SJSA1 (cell line): ENCODE measurements at places on chromosomes 16 and 17. TPM values are rescaled to one million over a fixed set of nuclear protein-coding genes. Genes with fewer than 3 reads are reported as not detected.

The CDH1 gene
- 0.03 and 0.06 TPM in 2 replicates for total RNA-seq

- no peak for DNase-seq
Observed at GRCh38 chr16:70664325-70665112, 18.2 kb downstream of the IL34 start.

The TBC1D3K gene
- total RNA-seq = not detected in 2 replicates

DNA sequence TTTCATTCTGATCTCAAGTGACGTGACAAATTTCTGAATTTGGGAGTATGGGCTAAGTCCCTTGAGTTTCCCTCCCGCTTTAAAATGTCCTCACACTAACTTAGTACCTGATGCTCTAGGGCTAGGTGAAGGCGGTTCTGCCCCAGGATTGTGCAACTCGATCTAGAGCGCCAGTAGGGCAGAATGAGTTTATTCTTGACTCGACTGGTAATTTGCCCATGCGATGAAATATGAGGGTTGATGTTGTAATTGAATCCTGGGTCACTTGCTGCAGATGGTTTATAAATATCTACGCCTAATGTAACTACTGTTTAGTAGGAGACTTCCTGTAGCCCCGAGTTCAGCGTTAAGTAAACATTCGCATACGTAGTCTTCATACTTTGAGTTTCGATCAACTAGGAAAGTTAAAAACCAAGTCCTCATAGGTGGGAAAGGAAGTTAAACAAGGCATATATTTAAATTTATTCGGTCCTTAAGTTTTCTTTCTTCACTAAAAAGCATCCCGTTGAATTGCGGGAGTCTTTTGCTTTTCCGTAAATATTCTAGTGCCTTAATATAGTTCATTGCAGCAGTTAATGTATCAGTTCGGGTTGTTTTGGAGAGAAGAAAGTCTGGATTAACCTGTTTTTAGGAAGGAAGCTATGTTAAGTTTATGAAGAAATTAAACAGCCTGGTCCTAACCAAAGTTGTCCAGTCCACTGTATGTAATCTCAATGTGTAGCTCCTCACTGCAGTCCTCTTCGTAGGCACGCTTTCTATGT, 1.6 kb downstream of the CTCF start:
- no peak for DNase-seq

DNA sequence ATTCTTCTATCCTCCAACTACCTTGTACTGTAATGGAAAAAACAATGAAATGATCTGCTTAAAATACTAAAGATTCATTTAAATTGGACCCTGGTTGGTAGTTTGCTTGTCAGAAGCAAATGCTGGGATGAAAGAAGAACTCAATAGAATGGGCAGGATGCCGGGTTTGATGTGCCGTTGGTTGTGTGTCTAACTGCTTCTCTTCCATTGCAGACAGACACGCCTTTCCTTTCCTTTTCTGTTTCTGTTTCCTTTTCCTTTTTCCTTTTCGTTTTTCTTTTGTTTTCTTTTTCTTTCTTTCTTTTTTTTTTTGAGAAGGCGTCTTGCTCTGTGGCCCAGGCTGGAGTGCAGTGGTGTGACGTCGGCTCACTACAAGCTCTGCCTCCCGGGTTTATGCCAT, 64.6 kb downstream of the PLCG2 start:
- no peak for DNase-seq

DNA sequence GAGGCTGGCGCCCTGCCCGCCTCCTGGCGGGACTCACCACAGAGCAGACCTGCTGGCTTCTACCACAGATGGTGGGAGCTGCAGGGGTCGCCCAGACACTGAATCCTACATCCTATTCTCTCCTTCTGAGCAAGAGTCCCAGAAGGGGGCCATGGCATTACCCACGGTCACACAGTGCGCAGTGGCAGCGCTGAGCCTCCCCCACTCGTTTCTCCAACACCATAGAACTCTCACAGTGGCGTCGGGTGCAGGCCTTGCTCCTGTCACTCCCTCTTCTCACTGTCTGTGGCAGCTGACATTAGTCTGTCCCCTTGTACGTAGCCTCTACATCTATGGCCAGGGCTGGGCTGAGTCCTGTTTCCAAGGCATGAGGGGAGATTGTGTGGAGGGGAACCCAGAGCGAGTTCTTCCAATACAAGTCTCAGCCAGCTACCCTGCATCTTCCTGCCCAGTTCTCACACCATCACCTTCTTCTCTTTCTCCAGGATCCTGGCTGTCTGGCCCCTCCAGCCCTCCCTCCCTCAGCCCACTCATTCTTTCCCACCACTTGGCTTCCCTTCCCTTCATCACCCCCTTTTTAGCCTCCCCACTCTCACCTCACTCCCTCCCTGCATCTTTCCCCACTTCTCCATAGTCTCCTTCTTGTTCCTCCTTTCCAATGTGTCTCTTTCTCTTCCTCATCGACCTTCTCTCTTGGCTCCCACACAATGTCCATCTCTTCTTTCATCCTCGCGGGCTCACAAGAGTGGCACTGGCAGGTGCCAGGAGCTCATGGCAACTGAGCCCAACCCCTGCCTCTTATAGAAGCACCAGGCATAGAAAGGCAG, 5.9 kb downstream of the UBTF start:
- no peak for DNase-seq

- DNase-seq = no peak
Observed at GRCh38 chr17:49157784-49158183, 25.2 kb downstream of the B4GALNT2 start.

The CRYM gene
- total RNA-seq = not detected in 2 replicates

DNA sequence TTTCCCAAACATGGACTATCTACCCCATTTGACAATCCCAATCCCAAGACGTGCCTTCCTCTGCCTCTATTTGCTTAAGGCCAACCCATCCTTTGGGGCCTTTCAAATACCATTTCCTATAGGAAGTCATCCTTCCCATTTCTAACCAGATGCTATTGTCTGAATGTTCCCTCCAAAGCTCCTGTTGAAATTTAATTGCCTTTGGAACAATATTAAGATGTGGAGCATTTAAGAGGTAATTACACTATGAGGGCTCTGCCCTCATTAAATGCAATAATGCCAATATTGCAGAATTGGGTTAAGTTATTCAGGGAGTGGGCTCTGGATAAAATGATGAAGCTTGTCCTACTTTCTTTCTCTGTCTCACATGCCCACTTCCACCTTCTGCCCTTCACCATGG, 125.4 kb downstream of the ASIC2 start:
- DNase-seq = no peak

DNA sequence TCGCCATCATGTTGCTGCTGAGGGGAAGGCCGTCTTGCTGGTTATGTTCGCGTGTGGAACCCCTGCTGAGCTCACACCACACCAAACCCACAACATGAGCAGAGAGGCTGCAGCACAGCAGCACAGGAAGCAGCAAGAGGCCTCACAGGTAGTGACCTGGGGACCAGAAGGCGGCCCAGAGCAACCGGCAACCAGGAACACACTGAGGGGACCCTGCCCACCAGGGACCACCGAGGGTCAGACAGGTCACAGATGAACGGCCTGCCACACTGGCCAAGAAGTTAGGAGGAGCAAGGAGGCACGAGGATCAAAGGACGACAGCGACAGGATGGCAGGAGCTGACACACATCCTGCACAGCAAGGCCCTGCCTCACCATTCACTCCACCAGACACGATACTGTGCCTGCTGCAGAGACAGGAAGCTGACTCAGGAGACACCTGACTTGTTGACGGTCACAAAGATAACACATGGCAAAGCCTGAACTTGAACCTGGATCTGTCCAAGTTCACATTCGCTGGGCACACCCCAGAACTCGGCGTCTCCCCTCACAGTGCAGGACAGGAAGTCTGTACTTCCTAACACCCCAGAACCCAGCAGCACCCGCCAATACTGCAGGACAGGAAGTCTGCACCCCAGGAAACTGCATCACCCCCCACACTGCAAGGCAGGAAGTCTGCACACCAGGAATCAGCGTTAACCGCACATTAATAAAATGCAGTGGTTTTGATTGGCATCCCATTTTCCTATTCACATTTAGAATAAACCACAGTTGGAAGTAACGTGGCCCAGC, 98.5 kb downstream of the ZNF778 start:
- peak; percentile 72 for DNase-seq

The NPW gene
- total RNA-seq = not detected in 2 replicates

DNA sequence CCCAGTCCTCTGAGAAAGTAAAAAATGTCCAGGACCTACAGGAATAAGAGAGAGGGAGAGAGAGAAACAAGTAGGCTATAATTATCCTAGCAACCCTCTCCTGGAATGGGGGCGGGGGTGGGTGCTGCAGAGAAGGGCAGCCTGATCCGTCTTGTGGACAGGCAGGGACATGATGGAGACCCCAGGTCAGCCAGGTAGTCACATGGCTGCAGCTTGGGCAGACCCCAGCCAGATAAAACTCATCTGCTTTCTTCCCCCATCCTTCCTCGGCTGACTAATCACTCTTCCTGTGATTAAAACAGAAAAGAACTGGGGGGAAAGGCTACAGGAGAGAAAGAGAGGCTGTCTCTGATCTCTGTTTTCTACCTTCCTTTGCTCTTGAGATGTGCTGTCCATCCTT, 32.6 kb downstream of the COPZ2 start:
- DNase-seq = no peak

GRCh38 chr16:56298948-56299596, 107.8 kb downstream of the GNAO1 start:
- no peak for DNase-seq

DNA sequence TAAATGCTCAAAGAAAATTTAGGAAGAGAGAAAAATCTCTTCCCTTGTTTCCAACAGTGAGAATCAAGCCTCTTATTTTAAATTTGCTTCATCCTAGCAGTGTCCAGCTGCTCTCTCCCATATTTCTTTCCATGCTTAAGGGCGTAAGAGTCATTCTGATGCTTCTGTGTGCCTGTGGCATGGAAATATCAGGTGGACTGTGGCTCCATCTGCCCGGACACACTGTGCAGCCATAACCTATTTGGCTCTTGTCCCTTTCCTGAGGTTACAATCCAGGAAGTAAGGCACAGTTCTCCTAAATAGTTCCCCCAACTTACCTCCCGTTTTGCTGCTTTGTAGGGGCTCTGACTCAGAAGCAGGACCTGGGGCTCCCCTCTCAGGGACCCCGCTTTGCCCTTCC, 6.3 kb upstream of the KRT222 start:
- no peak for DNase-seq

- no peak for DNase-seq
Observed at GRCh38 chr16:1713331-1713730, 7.3 kb downstream of the MAPK8IP3 start.

The CCL4 gene
- total RNA-seq = not detected in 2 replicates

DNA sequence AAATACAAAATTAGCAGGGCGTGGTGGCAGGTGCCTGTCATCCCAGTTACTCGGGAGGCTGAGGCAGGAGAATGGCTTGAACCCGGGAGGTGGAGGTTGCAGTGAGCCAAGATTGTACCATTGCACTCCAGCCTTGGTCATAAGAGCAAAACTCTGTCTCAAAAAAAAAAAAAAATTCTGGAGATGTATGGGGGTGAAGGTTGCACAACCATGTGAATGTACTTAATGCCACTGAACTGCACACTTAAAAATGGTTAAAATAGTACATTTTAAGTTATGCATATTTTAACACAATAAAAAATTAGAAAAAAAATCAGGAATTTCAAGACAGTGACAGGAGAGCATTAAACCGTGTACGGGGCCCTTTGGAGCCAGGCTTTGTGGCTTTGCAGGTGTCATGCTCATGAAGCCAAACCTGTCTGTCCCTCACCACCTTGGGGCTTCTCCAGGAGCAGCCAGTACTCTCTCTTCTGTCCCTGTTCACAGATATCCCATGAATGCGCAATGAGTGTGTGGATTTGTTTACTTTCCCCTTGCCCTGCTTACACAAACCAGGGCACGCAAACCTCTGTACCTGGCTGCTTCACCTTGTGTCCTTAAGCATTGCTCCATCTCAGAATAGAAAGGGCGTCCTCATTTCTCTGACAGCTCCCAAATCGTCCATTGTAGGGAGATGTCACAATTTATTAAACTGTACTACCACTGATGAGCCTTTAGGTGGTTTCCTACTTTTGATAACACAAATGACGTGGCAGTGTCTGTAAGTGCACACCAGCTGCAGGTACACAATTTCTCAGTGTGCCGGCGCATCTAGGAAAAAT, 58.2 kb upstream of the CBX4 start:
- DNase-seq = no peak

GRCh38 chr17:76548378-76549214, 8.8 kb downstream of the PRCD start:
- DNase-seq = no peak

DNA sequence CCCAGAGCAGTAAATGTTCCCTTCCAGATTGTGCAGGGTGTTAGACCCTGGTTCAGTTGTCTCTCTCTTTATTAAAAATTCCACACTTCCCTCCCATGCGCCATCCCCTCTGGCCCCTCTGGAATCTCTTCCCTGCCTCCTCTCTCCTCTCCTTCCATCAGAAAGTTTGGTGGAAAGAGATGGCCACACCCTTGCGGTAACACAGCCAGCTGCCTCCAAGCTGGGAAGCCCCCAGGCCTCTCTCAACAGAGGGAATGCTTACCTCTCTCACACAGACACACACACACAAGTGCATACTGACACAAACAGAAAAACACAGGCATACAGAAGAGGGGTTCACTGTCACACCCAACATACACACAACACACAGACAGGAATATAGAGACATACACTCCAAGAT, 220.5 kb downstream of the C16orf78 start:
- no peak for DNase-seq

The PRDM7 gene
- total RNA-seq = not detected in 2 replicates

DNA sequence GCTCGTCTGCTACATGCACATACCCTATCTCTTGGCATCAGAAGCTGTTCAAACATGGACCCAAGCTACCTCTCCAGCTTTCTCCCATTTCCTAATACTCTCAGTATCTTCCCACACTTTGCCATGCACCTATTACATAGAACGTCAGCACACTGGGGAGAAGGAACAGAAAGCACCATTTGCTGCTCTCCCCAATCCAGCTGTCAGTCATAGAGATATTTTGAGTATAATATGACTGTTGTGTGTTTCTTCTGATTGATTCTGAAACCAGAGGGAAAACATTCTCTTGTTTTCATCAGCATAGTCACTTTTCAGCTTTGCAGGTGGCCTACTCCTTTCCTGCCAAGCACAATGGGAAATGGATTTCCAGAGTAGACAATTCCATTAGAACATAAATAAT, 107.1 kb downstream of the ADAMTS18 start:
- DNase-seq = no peak

GRCh38 chr17:4858068-4858881, 25.1 kb downstream of the MINK1 start:
- DNase-seq = peak; percentile 63

The EME2 gene
- total RNA-seq = 6.9 and 7.7 TPM in 2 replicates
